ENCODE measurements at places on chromosomes 1 and 21.

DNA sequence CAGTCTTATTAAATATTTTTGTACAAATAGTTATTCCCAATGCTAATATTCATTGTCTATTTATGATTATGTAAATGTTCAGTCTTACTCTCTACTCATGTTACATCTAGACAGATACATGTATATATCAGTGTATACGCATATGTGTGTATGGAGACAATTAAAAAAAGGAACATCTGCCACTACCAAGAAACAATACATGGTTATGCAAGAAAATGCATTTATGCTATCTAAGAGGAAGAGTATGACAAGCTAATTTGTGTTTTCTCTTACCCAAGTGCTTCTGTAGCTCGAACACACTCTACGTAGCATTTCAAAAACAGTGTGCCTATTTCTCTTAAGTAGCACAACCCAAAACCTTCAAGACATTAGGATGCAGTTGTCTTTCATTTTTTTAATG, 6.1 kb upstream of the RLF start:
- DNase-seq: no peak

- no peak for DNase-seq
These were observed 1.3 kb downstream of the GLRX2 start for GRCh38 chr1:193103759-193104501.

DNA sequence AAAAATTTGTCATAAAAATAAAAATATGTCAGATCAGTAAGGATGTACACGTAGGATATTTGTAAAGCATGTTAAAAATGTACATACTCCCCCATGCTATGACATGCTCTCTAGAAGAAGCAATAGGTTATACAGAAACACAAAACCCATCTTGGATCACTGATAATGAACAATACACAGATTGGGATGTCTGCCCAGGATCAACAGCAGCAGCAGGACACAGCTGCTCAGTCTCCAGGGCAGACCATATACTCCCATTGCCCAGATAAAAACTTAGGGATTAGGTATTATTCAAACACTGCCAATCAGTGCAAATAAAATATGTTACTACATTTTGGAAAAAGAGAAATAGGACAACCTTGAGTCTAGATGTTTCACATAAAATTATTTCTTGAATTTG, 39.0 kb downstream of the DAB1 start:
- DNase-seq: no peak

- no peak for DNase-seq
These were observed 59.6 kb upstream of the DIP2A start for GRCh38 chr21:46399129-46399528.

GRCh38 chr1:50972766-50973165, 2.7 kb downstream of the CDKN2C start:
- DNase-seq: no peak

DNA sequence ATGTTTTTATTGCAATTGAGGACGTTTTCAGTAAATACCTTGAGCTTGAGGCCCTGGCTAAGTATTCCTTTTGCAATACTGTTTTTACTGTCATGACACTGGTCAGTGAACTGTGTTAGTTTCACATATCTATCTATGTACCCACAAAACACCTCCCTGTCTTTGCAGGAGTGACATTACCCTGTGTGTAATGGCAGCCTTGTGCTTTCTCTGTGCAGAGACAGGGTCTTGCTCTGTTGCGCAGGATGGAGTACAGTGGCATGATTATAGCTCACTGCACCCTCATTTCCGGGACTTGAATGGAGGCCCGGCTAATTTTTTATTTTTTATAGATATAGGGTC, 8.9 kb downstream of the YBX1 start:
- no peak for DNase-seq

DNA sequence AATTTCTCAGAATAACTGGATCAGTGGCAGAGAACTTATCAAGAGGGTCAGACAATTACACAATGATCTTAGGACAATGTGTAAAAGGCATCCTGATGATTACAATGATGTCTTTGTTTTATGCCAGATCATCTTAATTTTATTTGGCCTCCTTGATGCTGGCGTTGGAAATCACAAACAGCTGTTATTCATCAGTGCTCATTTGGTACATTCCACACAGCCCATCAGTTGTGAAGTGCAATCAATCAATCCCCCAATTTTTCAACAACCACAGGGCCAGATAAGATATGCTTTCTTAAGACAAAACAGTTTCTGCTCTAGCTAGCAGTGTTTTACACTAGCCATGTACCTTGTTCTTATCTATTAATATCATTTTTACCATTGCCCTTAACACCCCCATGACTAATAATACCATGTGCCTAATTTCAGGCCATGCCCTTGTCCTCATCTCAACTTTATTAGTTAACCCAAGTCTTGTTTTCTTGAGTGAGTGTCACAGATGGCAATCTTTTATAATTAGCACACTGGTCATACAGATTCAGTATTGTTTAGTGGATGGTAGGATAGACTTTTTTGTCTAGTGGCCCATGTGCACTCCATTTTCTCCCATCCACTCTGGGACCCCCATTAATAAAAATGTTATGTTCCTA, 40.8 kb upstream of the COL24A1 start:
- no peak for DNase-seq

- DNase-seq: no peak
These were observed 325.8 kb downstream of the PTBP2 start for GRCh38 chr1:97047421-97047793.

DNA sequence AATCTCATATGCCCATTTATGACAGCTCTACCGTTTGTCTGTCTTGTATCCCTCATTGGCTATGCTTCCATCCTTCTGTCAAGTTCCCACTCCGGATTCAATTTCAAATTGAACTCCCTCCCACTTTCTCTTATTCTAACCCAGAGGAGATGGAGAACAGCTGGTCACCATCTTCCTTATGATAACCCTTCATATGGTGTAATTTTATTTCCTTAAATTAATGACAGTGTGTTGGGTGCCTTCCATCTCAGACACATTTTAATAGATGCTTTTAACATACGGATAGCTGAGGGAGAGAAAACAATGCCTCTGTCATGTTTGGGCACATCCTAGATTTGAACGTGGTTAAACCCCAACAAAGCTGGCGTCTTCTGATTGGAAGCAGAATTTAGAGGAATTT, 103.0 kb upstream of the PLXNA2 start:
- no peak for DNase-seq

DNA sequence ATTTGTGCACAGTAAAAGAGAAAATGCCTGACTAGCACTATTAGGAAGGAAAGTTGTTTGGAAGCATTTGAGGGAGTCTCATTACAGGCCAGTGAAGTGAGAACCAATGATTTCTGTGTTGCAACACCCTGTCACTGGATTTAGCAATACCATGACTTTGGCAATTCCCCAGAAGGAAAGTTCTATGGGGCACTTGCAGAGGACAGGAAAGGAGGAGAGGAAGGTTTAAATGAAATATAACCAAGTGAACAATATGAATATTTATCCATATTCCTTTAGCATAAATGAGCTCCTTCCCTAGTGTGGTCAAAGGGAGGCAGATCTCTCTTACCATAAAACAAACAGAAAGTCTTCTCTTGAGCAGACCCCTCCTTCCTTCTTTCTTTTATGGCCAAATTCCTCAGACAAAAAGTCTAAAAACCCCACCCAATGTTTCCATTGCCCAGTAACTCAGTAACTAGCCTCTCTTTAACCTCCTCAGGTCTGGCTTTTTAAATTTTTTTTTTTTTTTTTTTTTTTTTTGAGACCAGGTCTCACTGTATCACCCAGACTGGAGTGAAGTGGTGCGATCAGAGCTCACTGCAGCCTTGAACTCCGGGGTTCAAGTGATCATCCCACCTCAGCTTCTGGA, 5.5 kb downstream of the TLR5 start:
- no peak for DNase-seq

DNA sequence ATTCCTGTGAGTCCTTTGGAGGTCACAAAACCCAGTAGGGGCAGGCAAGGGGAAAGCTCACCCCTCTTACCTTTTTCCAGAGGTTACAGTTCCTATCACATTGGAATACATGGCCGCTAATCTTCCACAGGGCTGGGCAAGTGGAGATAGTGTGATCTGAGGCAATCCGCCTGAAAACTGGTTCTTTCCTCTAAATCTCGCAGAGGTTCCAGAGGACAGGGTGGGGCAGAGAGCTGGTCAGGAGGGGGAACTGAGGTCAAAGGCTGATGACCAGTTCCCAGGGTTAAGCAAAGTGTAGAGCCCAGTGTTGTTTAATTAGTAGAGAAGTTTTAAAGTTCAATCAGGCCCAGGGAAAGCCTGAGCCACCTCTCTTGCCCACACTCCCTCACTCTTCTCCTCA, at the start of gene SERPINC1:
Gene SERPINC1 (minus strand): TSS at position 179 of the 400 bp plus-strand sequence. CDS start 68 bp downstream, at position 111.
- DNase-seq: no peak

- no peak for DNase-seq
These were observed 69.3 kb downstream of the RERE start for GRCh38 chr1:8747879-8748825.

DNA sequence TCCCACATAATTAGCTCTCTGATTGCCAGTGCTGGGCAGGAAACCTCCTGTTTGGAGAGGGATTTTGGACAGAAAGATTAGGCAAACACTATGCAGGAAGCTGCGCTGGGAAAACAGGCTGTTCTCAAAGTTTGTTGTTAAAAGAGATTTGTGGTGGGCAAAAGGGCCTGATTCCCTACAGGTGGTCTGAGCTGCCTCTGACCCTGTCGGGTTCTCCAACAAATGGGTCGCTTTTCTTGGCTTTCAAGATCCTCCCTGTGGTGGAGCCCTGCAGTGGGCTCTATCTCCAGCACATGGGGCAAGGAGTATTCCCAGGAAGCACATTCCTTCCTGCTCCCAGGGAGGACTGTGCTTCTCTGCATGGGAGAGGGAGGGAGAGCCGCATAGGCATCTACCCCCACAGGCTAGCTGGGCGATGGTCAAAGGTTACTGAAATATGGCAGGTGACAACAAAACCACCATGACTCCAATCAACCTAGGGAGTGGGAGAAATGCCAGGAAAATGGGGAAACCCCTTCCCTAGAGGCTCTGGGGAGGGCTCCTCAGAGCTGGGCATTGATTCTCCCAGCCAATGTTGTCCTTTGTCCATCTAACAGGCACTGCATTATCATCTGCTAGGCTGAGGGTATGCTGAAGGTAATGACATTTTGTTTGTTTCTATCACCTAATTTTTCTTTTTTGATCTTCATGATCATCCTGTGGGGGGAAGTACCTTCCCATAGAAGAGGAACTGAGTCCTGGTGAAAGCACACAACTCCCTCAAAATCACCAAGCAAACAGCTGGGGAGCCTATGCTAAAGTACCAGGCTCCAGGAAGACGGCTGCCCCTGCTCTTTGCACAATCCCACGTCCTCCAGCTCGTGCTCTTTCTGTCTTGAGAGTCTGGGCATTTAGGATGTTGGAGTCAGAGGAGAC, 85.3 kb downstream of the PLXNA2 start:
- DNase-seq: peak; percentile 30

DNA sequence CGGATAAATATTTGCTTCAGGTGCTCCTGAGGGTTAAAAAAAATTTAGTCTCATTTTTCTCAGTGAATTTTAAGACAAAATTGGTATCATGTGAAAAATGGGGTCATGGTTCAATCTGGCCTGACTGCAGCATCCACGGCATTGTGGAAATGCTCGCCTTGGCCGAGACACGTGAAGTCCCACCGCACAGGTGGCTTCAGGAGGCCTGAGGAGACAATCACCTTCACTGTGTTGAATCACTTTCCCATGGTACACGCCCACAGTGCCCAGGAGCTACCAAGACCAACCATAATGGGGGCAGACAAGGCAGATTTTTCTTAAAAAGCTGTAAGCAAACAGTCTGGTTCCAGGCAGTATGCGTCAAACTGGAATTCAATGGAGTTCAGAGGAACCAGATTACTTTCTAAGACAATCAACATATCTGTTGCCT, 11.0 kb upstream of the CPLANE2 start:
- no peak for DNase-seq

DNA sequence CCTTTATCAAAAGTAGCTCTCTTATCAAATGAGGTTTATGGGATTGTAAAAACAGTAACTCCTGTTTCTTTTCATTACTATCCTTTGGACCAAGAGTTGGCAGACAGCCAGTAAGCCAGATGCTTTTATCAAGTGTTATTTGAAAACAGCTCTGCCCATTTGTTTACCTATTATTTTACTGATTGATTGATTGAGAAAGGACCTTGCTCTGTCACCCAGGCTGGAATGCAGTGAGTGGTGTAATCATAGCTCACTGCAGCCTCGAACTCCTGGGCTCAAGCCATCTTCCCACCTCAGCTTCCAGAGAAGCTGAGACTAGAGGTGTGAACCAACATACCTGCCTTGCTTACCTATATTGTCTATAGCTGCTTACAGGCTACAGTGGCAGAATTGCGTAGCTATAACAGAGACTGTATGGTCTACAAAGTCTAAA, 3.6 kb downstream of the PRKAB2 start:
- DNase-seq: no peak

DNA sequence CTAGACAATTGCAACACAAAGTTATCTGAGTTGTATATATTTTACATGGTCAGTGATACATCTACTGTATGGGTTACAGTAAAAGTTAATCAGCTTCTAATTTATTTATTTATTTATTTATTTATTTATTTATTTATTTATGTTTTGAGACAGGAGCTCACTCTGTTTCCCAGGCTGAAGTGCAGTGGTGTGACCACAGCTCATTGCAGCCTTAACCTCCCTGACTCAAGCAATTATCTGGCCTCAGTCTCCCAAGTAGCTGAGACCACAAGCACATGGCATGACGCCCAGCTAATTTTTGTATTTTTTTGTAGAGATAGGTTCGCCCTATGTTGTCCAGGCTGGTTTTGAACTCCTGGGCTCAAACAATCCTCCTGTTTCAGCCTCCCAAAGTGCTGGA, 241.6 kb downstream of the PTPRC start:
- DNase-seq: peak; percentile 75

DNA sequence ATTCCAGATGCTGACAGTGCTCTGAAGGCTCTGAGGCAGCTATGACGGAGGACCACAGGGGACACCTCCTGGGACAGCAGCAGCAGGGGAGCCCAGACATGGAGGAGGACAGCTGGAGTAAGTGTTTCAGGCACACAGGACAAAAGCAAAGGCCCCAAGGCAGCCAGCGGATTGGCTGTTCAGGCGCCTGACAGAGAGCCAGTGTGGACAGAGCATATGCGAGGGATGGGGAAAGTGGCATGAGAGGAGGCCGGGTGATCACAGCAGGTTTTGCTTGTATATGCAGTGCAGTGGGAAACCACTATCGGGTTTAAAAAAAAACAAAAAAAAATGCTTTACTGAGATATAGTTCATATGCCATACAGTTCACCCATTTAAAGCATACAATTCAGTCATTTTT, 19.1 kb downstream of the CHRNB2 start:
- no peak for DNase-seq

- no peak for DNase-seq
These were observed 51.7 kb downstream of the SWT1 start for GRCh38 chr1:185208626-185209180.

- DNase-seq: no peak
These were observed 206.3 kb downstream of the OMA1 start for GRCh38 chr1:58340185-58340584.

GRCh38 chr1:228438266-228438665, 21.6 kb upstream of the TRIM17 start:
- DNase-seq: no peak

DNA sequence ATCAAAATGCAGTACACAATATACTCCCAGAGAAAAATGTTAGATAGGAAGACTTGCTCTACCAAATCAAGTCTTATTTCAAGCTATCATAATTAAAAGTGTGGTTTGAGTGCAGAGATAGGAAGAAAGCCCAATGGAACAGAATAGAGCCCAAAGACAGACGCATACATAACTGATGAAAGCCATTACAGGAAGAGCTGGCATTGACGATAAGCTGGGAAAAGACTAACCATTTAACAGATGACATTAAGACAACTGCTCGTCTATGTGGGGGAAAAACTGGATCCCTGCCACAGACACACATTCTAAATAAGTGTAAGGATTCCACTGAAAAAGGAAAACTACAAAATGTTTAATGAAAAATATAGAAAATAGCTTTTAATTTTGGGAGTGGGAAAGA, 85.5 kb downstream of the NGF start:
- DNase-seq: no peak

GRCh38 chr21:30408782-30409494, 13.1 kb downstream of the KRTAP13-1 start:
- DNase-seq: peak; percentile 54

All from RCC 7860 (cell line).